T-helper 2 cell treated with Interferon-gamma antibody and Interleukin-4, amounts not matched to agents 100 ng/mL and 5 ng/mL, for 36 hours (primary cell): ENCODE measurements at places on chromosomes 5 and 9. TPM values are rescaled to one million over a fixed set of nuclear protein-coding genes. Genes with fewer than 3 reads are reported as not detected.

NNT gene
- total RNA-seq: 87.2 and 89.5 TPM in 2 replicates

COL27A1 gene
- 0.50 and 0.82 TPM in 2 replicates for total RNA-seq

OR1J1 gene
- total RNA-seq: not detected in 2 replicates

PFN3 gene
- total RNA-seq: not detected in 2 replicates

SNCB gene
- not detected in 2 replicates for total RNA-seq

CRB2 gene
- total RNA-seq: not detected in 2 replicates

PCDHGB1 gene
- 0.18 and 0.20 TPM in 2 replicates for total RNA-seq

C7 gene
- total RNA-seq: not detected in 2 replicates

DPH7 gene
- total RNA-seq: 39.4 and 40.9 TPM in 2 replicates

KIAA0825 gene
- 1.1 and 1.3 TPM in 2 replicates for total RNA-seq

PPP3R2 gene
- not detected in 2 replicates for total RNA-seq

SELENOP gene
- total RNA-seq: 0.07 TPM in 1 of 2 replicates, not detected in the other

WNT8A gene
- not detected in 2 replicates for total RNA-seq

PCDH1 gene
- total RNA-seq: not detected in 2 replicates

CRAT gene
- total RNA-seq: 13.6 and 14.0 TPM in 2 replicates

GPR151 gene
- total RNA-seq: not detected in 2 replicates

SYK gene
- 0.18 and 0.45 TPM in 2 replicates for total RNA-seq
